Stimulated activated CD4-positive, alpha-beta T cell treated with anti-CD3 and anti-CD28 coated beads, TNF-alpha, amount 100 ng/mL, for 24 hours (primary cell): ENCODE measurements at places on chromosomes 2 and 18.

- no peak for DNase-seq
These were observed 9.7 kb downstream of the CYBRD1 start for GRCh38 chr2:171531836-171532450.

- no peak for DNase-seq
These were observed 230.2 kb downstream of the ZNF516 start for GRCh38 chr18:76264876-76265250.

DNA sequence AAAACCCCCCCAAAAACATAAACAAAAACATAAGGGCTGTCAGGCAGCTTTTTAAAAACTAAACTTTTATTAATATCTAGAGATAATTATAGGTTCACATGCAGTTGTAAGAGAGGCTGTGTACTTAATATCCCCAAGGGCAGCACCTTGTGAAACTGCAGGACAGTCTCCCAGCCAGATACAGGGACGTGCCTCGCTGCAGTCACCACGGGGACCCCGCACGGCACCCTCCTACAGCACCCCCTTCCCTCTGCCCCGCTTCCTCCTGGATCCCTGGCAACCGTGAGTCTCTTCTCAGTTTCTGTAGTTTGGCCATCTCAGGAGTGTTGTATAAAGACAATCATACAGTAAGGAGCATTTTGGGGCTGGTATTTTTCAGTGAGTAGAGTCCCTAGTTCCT, 6.8 kb upstream of the COLEC11 start:
- DNase-seq, result no peak

- DNase-seq, result peak; percentile 53
These were observed 95.5 kb downstream of the DYSF start for GRCh38 chr2:71548646-71549425.

GRCh38 chr2:84290537-84290936, 168.5 kb downstream of the SUCLG1 start:
- no peak for DNase-seq

- DNase-seq, result no peak
These were observed 45.9 kb downstream of the MBOAT2 start for GRCh38 chr2:8957628-8958027.
